ENCODE measurements at places on chromosomes 5 and 9.
A peak's percentile ranks its signal among the peaks of the same experiment; 100 is the strongest.

- no peak for DNase-seq
Measured at GRCh38 chr9:18404434-18405029, 69.4 kb upstream of the ADAMTSL1 start.

DNA sequence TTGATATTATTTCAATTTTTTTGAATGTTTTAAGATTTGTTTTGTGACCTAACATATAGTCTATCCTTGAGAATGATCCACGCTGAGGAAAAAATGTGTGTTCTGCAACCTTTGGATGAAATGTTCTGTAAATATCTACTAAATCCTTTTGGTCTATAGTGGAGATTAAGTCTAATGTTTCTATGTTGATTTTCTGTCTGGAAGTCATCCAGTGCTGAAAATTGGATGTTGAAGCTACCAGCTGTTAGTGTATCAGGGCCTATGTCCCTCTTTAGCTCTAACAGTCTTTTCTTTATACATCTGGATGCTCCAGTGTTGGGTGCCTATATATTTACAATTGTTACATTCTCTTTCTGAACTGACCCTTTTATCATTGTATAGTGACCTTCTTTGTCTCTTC is 422.3 kb downstream of the TMEM232 start:
- no peak for DNase-seq

GRCh38 chr9:8437259-8437658 is 637.7 kb upstream of the DMAC1 start:
- DNase-seq, result no peak

DNA sequence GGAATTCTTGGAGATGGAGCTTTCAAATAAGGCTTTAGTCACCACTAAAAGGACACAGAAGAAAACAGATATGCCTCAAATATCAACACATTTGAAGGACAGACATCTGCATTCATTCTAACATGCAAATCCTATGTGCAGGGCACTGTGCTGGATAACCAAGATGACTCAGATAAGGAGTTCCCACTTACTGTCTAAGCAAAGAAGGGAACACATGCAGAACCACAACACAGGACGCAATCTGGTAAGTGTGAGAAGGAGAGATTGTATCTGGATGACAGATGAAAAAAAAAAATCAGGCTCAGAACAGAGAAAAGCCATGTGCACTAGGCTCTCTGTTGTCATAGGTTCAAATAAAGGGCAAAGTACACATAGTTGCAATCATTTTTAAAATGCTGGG is 42.5 kb downstream of the ELAVL2 start:
- no peak for DNase-seq

GRCh38 chr9:91677331-91677730 is 253.7 kb upstream of the NFIL3 start:
- DNase-seq, result no peak

DNA sequence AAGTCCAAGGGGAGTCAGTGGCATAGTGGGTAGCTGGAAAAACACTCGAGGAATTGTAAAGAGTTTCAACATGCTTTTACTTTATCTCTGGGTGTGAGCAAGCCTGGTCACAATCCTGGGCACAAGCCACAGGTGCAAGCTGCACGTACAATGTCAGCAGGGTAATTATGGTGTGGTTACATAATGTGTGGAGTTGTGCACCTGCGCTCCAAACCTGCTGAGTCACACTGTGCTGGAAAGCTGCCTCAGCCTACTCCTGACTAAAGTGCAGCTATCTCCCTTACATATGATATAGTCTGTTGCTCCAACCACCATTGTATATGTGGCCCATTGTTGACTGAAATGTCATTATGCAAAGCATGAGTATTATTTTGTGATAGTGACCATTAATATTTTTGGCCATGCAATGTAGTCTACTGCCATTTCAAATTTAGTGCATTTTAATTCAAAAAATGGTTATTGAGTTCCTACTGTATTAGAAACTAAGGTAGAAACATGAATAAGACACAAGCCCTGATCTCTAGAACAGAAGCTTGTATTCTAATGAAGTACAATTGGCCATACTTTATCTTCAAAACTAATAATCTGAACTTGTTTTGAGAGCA is 160.9 kb upstream of the SLC30A5 start:
- DNase-seq, result peak; percentile 64
